ENCODE measurements at places on chromosomes 6 and 20. TPM values are rescaled to one million over a fixed set of nuclear protein-coding genes. Genes with fewer than 3 reads are reported as not detected.

The PLCB4 gene
- 32.4 TPM for total RNA-seq

DNA sequence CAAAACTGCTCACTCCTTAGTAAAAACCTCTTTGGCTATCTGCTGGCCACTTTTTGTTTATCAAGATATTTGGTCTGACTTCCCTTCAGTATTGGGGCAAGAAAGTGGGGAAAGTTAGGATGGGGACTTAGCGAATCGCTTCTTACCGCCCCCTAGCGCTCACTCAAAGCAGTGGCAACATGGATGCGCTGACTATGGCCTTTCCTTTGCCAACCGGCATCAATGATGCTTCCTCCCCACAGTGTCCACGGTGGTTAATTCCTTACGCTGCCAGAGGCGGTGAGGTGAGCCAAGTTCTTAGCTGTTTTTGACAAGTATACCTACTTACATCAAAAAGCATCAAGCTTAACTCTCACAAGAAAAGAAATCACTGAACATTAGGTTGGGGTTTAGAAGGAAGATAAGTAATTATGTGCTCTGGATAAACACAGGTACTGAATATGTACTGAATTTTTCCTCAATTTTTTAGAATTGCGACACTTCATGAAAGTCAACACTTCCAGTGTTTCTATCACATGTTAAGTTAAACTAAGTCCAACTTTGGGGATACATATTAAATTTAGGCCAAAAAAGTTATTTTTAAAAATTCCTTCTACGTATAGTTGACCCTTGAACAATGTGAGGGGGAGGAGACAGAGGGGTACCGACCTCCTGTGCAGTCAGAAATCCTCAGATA is 86.7 kb downstream of the GMDS start:
- no peaks in the 10 kb centered on the region for H3K27me3 ChIP-seq
- no peak for DNase-seq
- H3K4me3 ChIP-seq: no peak overlapping the region
- H3K36me3 ChIP-seq: no peaks in the 10 kb centered on the region
- peaks cover 27% of the 10 kb centered on the region for H3K4me1 ChIP-seq

- H3K4me3 ChIP-seq: no peak overlapping the region
- H3K27me3 ChIP-seq: no peaks in the 10 kb centered on the region
- H3K4me1 ChIP-seq: no peaks in the 10 kb centered on the region
- peak; percentile 54 for DNase-seq
- H3K27ac ChIP-seq: no peak overlapping the region
- H3K36me3 ChIP-seq: peaks cover 47% of the 10 kb centered on the region
Measured at GRCh38 chr20:57654998-57655808, 35.0 kb upstream of the ZBP1 start.

The KIAA0408 gene
- 1.8 TPM for total RNA-seq

The NHLRC1 gene
- 2.4 TPM for total RNA-seq

- H3K4me1 ChIP-seq: no peaks in the 10 kb centered on the region
- no peak overlapping the region for H3K4me3 ChIP-seq
- no peak overlapping the region for H3K27ac ChIP-seq
- no peaks in the 10 kb centered on the region for H3K36me3 ChIP-seq
Measured at GRCh38 chr20:37418591-37419109, 72.7 kb downstream of the SRC start.

The RFX6 gene
- total RNA-seq: not detected

The TRIM15 gene
- not detected for total RNA-seq

- H3K36me3 ChIP-seq: no peaks in the 10 kb centered on the region
- H3K27me3 ChIP-seq: no peaks in the 10 kb centered on the region
- no peaks in the 10 kb centered on the region for H3K4me1 ChIP-seq
- no peak overlapping the region for H3K27ac ChIP-seq
Measured at GRCh38 chr20:15199698-15200097, 862.3 kb upstream of the FLRT3 start.

The SSTR4 gene
- not detected for total RNA-seq

GRCh38 chr6:106177786-106178185 is 91.7 kb downstream of the PRDM1 start:
- no peaks in the 10 kb centered on the region for H3K36me3 ChIP-seq
- no peak overlapping the region for H3K4me3 ChIP-seq
- no peaks in the 10 kb centered on the region for H3K27me3 ChIP-seq
- no peaks in the 10 kb centered on the region for H3K4me1 ChIP-seq

DNA sequence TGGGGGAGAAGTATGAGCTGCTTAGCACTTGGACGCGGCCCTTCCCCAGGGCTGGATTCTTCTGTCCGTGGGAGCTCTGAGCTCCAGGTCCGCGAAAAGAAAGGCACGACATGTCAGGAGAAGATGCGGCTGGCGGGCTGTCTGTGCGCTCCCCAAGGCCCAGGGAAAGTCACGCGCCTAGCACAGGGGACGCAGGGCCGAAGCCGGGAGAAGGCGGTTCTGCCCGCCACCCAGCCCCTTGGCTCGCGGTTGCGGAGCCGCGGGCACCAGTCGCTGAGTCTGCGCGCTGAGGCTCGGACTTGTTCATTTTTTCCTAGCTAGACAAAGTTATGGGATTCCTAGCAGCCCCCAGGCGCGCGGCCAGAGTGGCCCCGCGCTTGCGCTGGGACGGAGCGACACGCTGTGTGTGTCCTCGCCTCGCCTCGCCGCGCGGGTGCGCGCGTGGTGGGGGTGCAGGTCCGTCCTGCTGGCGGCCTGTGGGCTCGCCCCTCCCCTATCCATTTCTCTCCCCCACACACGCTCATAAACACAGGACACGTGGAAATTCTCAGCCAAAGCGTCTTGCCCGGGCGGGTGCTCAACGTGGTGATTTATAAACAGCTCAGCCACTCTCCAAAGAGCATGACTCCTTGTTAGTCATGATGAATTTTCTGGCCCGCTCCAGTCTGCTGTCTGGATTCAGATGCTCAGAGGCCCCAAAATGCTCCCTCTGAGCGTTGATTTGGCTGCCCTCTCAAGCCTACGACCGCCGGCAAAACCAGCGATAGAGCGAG is 1.9 kb upstream of the POU3F2 start:
- no peaks in the 10 kb centered on the region for H3K36me3 ChIP-seq
- peaks cover 58% of the 10 kb centered on the region for H3K4me1 ChIP-seq

DNA sequence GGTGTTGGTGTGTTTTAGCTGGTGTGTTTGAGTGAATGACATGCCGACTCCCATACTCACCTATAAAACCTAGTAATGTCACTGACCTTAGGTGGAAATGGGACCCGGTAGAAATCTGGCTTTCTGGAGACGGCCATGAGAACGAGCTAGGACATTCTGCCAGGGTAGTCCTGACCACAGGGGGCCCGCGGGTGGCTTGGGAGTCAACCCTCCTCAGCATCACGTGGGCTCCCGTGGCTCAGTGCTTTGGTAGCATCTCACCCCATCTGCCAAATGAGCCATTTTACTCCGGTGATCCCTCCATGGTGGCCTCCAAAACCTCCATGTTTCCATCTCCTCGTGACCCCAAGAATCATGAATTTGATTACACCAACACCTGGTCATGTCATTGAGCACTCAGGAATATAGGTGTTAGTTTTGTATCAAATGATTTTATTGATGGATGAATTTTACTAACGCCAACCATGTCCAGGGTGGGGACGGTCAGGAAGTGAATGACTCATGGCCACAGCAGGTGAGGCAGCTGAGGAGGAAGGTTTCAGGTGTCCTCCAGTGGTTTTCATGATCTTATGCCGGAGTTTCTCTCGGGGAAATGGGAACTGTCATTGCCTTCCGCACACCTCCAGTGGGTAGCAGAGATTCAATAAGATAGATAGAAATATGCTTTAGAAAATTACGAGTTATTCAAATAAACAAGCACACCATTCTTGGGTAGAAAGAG is 195.0 kb downstream of the SYNDIG1 start:
- H3K27ac ChIP-seq: no peak overlapping the region
- H3K4me1 ChIP-seq: no peaks in the 10 kb centered on the region
- peaks cover 11% of the 10 kb centered on the region for H3K36me3 ChIP-seq
- H3K4me3 ChIP-seq: no peak overlapping the region
- no peaks in the 10 kb centered on the region for H3K27me3 ChIP-seq

GRCh38 chr20:63216041-63216848 is at the start of gene YTHDF1:
YTHDF1 (minus strand) TSS chr20:63216131; CDS start chr20:63215892, 239 bp downstream.
- H3K4me3 ChIP-seq: peak within 1 kb of the TSS; percentile 95
- DNase-seq: peak; percentile 96
- H3K27ac ChIP-seq: peak within 1 kb of the TSS; percentile 88

DNA sequence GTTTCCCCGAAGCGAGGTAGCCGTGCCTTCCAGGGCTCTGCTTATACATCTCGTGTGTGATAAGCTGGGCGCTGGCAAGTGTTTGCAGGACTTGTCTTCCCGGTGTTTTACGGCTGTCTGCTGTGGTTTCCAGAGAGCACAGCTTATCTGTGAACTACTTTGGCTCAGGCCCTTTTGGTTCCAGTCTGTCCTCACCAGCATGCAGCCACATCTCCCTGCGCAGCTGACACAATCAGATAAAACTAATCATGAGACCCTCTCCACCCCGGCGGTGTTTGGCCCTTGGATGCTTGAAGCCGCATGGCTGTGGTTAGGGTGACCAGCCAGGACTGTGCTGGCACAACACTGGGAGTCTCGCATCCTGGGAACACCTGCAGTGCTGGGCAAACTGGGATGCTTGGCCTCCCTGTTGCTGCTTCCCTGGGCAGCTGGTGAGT is 241.8 kb upstream of the FOXQ1 start:
- DNase-seq: no peak
- no peak overlapping the region for H3K4me3 ChIP-seq
- H3K4me1 ChIP-seq: no peaks in the 10 kb centered on the region
- H3K36me3 ChIP-seq: no peaks in the 10 kb centered on the region
- H3K27me3 ChIP-seq: no peaks in the 10 kb centered on the region

The ANGPT4 gene
- 0.11 TPM for total RNA-seq

DNA sequence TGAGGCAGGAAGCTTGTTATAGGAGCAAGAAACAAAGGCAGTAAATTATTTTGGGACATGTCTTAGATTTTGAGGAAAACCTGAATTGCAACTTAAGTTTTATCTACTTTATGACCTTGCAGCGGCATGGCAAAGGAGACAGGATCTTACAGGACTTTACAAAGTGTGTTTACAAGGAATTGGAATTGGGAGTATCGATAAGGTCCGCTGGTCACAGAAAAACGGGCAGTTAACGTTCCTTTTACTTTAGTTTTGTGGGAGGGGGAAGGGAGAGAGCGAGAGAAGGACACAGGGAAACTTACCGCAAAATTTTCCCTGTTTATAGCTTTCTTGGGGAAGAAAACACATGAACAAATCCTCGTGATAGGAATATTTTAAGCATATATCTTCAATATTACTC is 1607.2 kb downstream of the GRIK2 start:
- H3K4me3 ChIP-seq: no peak overlapping the region
- H3K27me3 ChIP-seq: no peaks in the 10 kb centered on the region

DNA sequence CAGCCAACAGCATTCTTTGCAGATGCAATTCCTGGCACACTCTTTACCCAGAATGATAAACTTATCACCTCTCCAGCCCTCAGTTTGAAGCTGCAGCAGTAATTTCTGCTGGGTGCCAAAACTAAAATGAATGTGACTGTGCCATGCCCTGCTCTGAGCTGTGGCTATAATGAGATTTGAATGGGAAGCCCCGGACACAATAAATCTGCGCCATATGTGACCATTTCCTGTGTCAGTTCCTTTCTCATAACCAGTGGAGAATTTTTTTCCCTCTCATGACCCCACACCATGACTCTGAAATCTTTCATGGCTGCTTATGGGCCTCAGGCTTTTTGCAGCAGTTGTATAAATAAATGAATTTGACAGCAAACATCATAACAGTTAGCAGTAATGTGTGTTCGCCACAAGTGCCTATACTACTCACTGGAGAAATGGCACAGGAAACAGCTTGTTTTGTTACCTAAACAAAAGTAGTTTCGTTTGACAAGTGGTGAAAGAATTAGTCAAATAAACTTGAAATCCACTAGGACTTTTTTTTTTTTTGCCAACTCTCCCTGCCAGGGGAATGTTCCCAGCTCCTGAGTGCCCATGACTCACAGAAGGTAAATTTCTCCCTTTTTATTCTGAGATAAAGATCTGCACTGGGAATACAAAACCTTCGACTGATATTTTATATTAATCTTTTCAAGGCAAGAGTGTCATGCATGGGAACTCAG is 408.4 kb downstream of the PKHD1 start:
- no peak overlapping the region for H3K4me3 ChIP-seq
- H3K4me1 ChIP-seq: no peaks in the 10 kb centered on the region
- H3K27ac ChIP-seq: peak overlapping the region; percentile 45

The SLC29A1 gene
- total RNA-seq: 256 TPM

GRCh38 chr20:24158281-24158680 is 169.7 kb upstream of the GGTLC1 start:
- no peaks in the 10 kb centered on the region for H3K4me1 ChIP-seq
- no peaks in the 10 kb centered on the region for H3K27me3 ChIP-seq

- peak overlapping the region; percentile 64 for H3K4me3 ChIP-seq
- no peaks in the 10 kb centered on the region for H3K27me3 ChIP-seq
- no peaks in the 10 kb centered on the region for H3K4me1 ChIP-seq
- H3K36me3 ChIP-seq: peaks cover 8% of the 10 kb centered on the region
- peak overlapping the region; percentile 90 for H3K27ac ChIP-seq
Measured at GRCh38 chr6:7389162-7389450, 436 bp downstream of the CAGE1 start.

GRCh38 chr6:51514748-51515402 is 572.5 kb downstream of the PKHD1 start:
- no peak overlapping the region for H3K4me3 ChIP-seq
- no peak overlapping the region for H3K27ac ChIP-seq
- no peaks in the 10 kb centered on the region for H3K36me3 ChIP-seq
- H3K27me3 ChIP-seq: no peaks in the 10 kb centered on the region
- no peaks in the 10 kb centered on the region for H3K4me1 ChIP-seq

DNA sequence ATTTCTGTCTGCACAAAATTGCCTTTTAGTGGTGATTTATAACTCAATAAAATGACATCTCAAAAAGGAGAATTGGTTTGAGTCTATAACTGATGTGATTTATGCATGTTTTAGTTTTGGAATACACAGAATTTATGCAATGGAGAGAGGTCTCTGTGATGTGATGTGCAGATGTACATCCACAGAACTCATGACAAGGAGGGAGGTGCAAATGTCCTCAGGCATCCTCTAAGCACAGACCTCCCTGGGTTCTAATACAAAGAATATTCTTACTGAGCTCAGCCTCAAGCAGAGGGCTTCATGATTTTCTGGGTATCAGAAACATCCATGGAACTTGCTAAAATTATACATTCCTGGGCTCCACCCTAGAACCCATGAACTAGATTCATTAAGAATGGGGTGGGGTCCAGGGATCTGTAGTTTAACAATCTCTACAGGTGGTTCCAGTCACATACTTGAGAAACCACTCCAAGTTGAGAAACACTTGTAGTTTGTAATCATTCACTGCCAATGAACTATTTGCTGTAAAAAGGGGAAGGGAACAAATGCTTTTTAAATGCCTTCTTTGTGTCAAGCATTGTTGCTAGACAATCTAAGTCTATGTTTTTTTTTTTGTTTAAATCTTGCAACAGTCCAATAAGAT is 60.2 kb upstream of the NEDD9 start:
- H3K27ac ChIP-seq: no peak overlapping the region
- DNase-seq: no peak
- no peaks in the 10 kb centered on the region for H3K4me1 ChIP-seq

The KIAA1755 gene
- total RNA-seq: 4.2 TPM

The CST4 gene
- total RNA-seq: not detected
